Central memory CD8-positive, alpha-beta T cell (primary cell): ENCODE measurements at places on chromosomes 4 and X.

DNA sequence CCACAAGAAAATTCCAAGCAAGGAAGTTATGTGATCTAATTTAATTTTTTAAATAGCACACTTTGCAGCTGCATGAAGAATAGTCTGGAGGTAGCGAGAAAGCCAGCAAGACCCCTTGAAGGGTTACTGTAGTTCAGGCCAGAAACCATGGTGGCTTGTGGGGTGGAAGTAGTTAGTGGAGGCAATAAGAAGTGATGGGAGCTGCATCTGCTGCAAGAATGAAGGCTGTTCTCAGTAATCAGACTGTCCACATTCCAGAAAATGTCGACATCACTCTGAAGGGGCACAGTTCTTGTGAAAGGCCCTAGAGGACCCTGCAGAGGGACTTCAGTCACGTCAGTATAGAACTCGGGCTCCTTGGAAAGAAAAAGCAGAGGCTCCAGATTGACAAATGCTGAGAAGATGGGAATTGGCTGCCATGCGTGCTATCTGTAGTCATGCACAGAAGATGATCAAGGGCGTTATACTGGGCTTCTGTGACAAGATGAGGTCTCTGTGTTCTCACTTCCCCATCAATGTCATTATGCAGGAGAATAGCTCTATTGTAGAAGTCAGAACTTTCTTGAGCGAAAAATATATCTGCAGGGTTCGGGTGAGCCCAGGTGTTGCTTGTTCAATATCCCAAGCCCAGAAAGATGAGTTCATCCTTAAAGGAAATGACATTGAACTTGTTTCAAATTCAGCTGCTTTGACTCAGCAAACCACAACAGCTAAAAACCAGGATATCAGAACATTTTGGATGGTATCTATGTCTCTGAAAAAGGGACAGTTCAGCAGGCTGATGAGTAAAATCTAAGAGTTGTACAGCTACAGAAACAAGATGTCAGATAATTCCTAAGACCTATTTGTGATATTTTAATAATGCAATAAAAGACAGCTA, 254.2 kb downstream of the CBR4 start:
- no peaks in the 10 kb centered on the region for H3K36me3 ChIP-seq
- DNase-seq, result no peak
- no peak overlapping the region for H3K4me3 ChIP-seq

- no peak overlapping the region for H3K27ac ChIP-seq
- DNase-seq, result peak; percentile 14
- no peaks in the 10 kb centered on the region for H3K36me3 ChIP-seq
- H3K4me1 ChIP-seq, result peaks cover 10% of the 10 kb centered on the region
- no peak overlapping the region for H3K4me3 ChIP-seq
Measured at GRCh38 chrX:132092439-132093065, 35.3 kb downstream of the FRMD7 start.

DNA sequence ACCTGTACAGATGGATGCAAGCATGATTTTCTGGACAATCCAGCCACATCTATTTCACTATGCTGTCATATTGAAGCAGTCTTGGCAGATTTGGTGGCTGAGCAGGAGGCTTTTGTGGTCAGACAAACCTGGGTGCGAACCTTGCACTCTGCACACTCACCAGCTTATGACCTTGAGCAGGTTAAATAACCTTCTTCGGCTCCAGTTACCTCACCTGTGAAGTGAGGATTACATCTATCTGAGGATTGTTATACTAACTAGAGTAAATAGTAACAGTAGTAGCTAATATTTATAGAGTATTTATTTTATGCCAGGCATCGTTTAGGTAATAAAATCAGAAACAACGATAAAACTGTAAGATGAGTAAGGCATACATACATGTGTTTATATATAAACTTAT, 150.0 kb downstream of the PPP3CA start:
- H3K4me1 ChIP-seq, result peaks cover 46% of the 10 kb centered on the region
- no peaks in the 10 kb centered on the region for H3K27me3 ChIP-seq
- no peak for DNase-seq
- H3K4me3 ChIP-seq, result no peak overlapping the region
- H3K27ac ChIP-seq, result no peak overlapping the region
- peaks cover 6% of the 10 kb centered on the region for H3K36me3 ChIP-seq

- DNase-seq, result no peak
- H3K4me3 ChIP-seq, result no peak overlapping the region
- peaks cover 31% of the 10 kb centered on the region for H3K27me3 ChIP-seq
- no peaks in the 10 kb centered on the region for H3K4me1 ChIP-seq
- no peaks in the 10 kb centered on the region for H3K36me3 ChIP-seq
Measured at GRCh38 chrX:43581167-43581566, 74.9 kb upstream of the MAOA start.

- H3K27me3 ChIP-seq, result no peaks in the 10 kb centered on the region
- peak overlapping the region; percentile 94 for H3K27ac ChIP-seq
- H3K4me1 ChIP-seq, result peaks cover 75% of the 10 kb centered on the region
- peaks cover 29% of the 10 kb centered on the region for H3K36me3 ChIP-seq
Measured at GRCh38 chr4:1246901-1247863, 1.7 kb downstream of the CTBP1 start.

GRCh38 chrX:138711399-138712347, at the start of gene FGF13:
Gene FGF13, minus strand, starts transcription at chrX:138711717. Its CDS starts 714 bp downstream, at chrX:138711003.
- no peak within 1 kb of the TSS for H3K27ac ChIP-seq
- no peak within 1 kb of the TSS for H3K4me3 ChIP-seq
- H3K27me3 ChIP-seq, result peaks cover 9% of the 10 kb centered on the region
- H3K36me3 ChIP-seq, result no peaks in the 10 kb centered on the region
- no peaks in the 10 kb centered on the region for H3K4me1 ChIP-seq
- DNase-seq, result no peak

GRCh38 chrX:57607295-57608187, 15.7 kb downstream of the ZXDB start:
- H3K4me3 ChIP-seq, result no peak overlapping the region
- H3K27me3 ChIP-seq, result no peaks in the 10 kb centered on the region
- H3K36me3 ChIP-seq, result peaks cover 3% of the 10 kb centered on the region

GRCh38 chr4:76017056-76017686, 6.1 kb downstream of the CXCL10 start:
- no peaks in the 10 kb centered on the region for H3K36me3 ChIP-seq
- no peak overlapping the region for H3K4me3 ChIP-seq
- no peak overlapping the region for H3K27ac ChIP-seq
- DNase-seq, result no peak
- H3K4me1 ChIP-seq, result no peaks in the 10 kb centered on the region
- H3K27me3 ChIP-seq, result no peaks in the 10 kb centered on the region
